ENCODE measurements at places on chromosomes 12 and 14.

DNA sequence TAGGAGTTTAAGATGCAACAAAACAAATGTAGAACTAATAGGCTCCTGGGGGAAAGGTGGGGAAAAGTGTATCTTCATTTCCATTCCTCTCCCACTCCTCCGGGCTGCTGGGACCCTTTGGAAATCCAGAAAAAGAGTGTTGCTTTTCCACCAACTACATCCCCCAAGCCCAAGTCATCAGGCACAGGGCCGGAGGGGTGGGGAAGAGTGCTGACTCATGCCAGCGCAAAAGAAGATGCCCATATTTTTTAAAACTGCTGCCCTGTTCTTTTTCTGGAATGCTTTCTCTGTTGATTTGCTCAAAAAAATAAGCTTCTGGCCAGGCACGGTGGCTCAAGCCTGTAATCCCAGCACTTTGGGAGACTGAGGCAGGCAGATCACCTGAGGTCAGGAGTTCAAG lies 70.9 kb downstream of the TBK1 start:
- no peak for DNase-seq

GRCh38 chr12:89370421-89370831 lies 18.1 kb upstream of the DUSP6 start:
- no peak for DNase-seq

GRCh38 chr14:62691647-62692489 lies 353.4 kb downstream of the KCNH5 start:
- DNase-seq: no peak

DNA sequence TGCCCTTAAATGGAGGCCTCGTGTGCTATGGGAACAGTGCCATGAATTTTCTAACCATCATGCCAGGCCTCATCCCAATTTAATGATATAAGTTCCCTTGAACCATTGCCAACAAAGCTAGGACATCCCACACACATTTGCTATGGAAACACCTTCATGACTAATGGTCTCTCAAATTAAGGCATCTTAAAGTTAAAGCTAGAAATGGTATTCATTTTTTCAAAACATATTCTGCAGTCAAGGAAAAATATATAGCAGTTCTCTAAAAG lies 117.3 kb downstream of the BTG1 start:
- no peak for DNase-seq

DNA sequence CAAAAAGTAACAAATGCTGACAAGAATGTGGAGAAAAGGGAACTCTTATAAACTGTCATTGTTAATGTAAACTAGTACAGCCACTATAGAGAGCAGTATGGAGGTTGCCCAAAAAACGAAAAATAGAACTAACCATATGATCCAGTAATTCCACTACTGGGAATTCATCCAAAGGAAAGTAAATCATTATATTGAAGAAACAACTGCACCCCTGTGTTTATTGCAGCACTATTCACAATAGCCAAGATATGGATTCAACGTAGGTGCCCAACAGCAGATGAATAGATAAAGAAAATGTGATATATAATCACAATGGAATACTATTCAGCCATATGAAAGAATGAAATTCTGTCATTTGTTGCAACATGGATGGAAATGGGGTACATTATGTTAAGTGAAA lies 188.0 kb upstream of the E2F7 start:
- DNase-seq: no peak

GRCh38 chr12:76441016-76441415 lies 92.8 kb upstream of the BBS10 start:
- no peak for DNase-seq

- no peak for DNase-seq
These were observed 29.9 kb downstream of the SLC41A2 start for GRCh38 chr12:104928036-104928745.

- DNase-seq: no peak
These were observed 12.9 kb downstream of the COL2A1 start for GRCh38 chr12:47991106-47992061.

GRCh38 chr12:124830306-124830705 lies 33.4 kb downstream of the SCARB1 start:
- DNase-seq: no peak

DNA sequence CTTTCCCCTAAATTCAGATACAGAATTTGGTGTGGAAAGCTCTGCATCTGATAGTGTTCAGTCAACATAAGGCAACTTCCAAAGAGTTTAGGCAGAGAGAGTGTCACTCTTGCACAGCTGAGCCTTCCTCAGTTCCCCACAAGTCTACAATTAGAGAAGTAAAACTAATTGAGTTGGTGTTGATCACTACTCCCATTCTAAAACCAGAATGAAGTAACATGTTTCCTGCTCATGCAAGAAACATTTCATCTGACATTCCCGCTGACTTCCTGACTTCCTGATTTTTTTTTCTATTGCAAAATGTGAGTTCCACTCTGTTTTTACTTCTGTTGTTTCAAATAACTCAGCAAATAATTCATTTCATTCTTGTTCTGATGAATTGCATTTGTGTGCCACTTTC lies 271.0 kb downstream of the ALG10B start:
- DNase-seq: no peak

DNA sequence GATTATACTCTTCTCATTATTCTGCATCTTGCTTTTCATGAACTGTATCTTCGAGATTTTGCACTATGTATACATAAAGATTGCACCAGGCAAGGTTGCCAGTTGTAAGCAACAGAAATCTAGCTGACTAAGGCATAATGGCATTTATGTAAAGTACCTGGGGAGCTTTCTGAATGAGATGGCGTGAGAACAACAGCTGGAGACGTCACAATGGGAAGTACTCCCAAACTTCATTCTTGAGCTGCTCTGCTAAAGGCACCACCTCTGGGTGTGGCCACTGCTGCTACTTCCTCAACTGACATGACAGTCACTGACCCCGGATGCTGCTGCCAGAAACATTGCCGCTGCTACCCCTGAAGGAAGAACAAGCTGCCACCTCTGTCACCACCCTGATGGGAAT lies 220.7 kb downstream of the NOVA1 start:
- no peak for DNase-seq

DNA sequence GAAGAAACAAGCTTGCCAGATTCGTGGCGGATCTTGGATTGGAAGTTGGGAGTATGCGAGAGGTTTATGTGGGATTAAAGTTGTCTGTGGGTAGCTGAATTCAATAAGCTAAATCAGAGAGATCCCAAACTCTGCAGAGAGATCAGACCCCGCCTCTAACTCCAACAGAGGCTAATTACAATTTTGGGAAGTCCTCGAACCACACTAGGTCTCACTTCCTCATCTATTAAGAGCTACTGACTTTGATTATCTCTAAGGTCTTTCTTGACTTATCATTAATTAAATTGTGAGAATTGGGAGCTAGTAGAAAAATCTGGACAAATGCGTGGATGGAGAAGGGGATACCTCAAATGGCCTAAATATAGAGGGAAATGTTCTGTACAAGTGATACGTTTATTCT lies 9.1 kb downstream of the NTF3 start:
- no peak for DNase-seq

DNA sequence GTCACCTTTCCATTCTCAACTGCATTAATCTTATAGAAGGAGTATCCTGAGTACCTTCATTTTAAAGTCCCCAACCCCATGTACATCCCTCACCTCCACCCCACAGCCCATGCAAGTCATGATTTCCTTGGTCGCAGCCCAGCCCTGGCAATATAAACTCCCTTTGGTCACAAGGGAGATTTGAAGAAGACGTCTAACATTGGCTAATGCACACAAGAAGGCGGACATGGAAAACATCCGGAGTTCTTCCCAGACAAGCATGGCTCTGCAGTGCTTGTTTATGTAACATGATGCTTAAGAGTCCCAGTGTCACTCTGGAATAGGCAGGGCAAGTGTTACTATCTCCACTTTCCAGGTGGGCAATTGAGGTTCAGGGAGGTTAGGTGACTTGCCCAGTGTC lies 277.6 kb downstream of the DPF3 start:
- DNase-seq: no peak
